ENCODE measurements at places on chromosomes 2 and 18. TPM values are rescaled to one million over a fixed set of nuclear protein-coding genes. Genes with fewer than 3 reads are reported as not detected.

CYTIP gene
- total RNA-seq, result not detected

DNAJC5G gene
- not detected for total RNA-seq

ANKRD36C gene
- total RNA-seq, result 0.86 TPM

HEATR5B gene
- 11.9 TPM for total RNA-seq

CTNNA2 gene
- not detected for total RNA-seq

SIX3 gene
- total RNA-seq, result not detected

MBD1 gene
- 78.7 TPM for total RNA-seq

KIF1A gene
- total RNA-seq, result not detected

ITPRIPL1 gene
- total RNA-seq, result 1.4 TPM

UGT1A5 gene
- not detected for total RNA-seq

NGEF gene
- total RNA-seq, result 3.2 TPM

KCNK3 gene
- not detected for total RNA-seq

NFATC1 gene
- total RNA-seq, result 3.7 TPM

PROKR1 gene
- not detected for total RNA-seq

GKN2 gene
- not detected for total RNA-seq

TUBA3E gene
- total RNA-seq, result not detected

TEX44 gene
- not detected for total RNA-seq

GNLY gene
- not detected for total RNA-seq

DSG4 gene
- total RNA-seq, result not detected

MYO5B gene
- not detected for total RNA-seq

LAMA3 gene
- total RNA-seq, result 2.0 TPM

GPAT2 gene
- total RNA-seq, result 3.0 TPM

CRYBA2 gene
- not detected for total RNA-seq

ZNF397 gene
- total RNA-seq, result 8.9 TPM

CRACDL gene
- total RNA-seq, result not detected

AKAIN1 gene
- total RNA-seq, result not detected

CABYR gene
- total RNA-seq, result 4.0 TPM

MROH2A gene
- total RNA-seq, result not detected

PROC gene
- total RNA-seq, result not detected

COLEC12 gene
- 0.29 TPM for total RNA-seq

DHRS9 gene
- 2.0 TPM for total RNA-seq

CNTNAP5 gene
- total RNA-seq, result not detected
